ENCODE measurements at places on chromosomes 16 and 17.
A peak's percentile ranks its signal among the peaks of the same experiment; 100 is the strongest.

GRCh38 chr16:15993946-15994665, 44.7 kb downstream of the ABCC1 start:
- no peak for DNase-seq

GRCh38 chr16:25126820-25127232, 15.3 kb downstream of the LCMT1 start:
- no peak for DNase-seq

- DNase-seq, result peak; percentile 29
Measured at GRCh38 chr17:27336184-27336583, 42.3 kb downstream of the WSB1 start.

DNA sequence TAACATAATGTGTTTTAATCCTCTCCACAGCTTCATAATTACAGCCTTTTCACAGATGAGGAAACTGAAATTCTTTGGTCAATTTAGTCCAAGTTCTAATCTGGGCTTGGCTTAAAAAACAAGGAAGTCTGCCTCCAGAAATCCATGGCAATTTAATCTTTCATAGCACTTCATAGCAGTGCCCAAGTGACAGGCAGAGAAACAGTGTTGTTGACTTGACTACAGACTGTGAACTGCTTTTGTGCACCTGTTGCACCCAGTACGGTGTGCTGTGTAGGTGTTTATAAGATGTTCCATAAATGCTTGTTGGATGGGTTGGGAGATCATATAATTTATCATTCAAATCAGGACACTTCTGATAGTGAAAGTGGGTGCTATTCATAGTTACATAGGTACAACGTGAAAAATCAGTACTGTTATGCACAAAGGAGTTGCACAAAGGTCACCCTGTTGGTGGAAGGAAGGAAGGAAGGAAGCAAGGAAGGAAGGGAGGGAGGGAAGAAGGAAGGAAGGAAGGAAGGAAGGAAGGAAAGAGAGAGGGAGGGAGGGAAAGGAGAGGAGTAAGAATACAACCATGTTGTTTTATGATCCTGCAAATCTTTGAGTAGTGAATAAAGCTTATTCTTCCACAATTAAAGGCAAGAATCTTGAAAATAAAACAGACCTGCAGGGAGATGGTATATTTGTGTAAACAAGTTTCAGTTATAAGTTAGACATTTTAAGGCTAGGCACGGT, 56.5 kb upstream of the HLF start:
- no peak for DNase-seq

- DNase-seq, result no peak
Measured at GRCh38 chr17:79836510-79836971, 2.7 kb downstream of the CBX4 start.

DNA sequence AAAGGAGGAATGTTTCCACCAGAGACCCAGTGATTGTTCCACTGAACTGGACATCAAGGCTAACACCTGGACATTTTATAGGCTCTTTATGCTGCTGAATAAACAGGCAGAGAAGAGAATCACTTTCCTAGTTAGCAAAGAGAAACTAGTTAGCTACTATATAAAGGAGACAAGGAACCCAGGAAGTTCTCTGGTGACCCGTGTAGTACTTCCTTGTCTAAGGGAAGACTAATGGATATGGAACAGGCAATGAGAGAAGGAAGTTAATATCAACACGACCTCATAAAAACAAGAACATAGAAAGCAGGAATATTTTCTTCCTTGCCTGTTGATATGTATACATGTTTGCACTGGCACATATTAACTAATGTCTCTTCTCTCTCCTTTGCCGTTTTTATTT, 30.8 kb upstream of the RPL38 start:
- no peak for DNase-seq

DNA sequence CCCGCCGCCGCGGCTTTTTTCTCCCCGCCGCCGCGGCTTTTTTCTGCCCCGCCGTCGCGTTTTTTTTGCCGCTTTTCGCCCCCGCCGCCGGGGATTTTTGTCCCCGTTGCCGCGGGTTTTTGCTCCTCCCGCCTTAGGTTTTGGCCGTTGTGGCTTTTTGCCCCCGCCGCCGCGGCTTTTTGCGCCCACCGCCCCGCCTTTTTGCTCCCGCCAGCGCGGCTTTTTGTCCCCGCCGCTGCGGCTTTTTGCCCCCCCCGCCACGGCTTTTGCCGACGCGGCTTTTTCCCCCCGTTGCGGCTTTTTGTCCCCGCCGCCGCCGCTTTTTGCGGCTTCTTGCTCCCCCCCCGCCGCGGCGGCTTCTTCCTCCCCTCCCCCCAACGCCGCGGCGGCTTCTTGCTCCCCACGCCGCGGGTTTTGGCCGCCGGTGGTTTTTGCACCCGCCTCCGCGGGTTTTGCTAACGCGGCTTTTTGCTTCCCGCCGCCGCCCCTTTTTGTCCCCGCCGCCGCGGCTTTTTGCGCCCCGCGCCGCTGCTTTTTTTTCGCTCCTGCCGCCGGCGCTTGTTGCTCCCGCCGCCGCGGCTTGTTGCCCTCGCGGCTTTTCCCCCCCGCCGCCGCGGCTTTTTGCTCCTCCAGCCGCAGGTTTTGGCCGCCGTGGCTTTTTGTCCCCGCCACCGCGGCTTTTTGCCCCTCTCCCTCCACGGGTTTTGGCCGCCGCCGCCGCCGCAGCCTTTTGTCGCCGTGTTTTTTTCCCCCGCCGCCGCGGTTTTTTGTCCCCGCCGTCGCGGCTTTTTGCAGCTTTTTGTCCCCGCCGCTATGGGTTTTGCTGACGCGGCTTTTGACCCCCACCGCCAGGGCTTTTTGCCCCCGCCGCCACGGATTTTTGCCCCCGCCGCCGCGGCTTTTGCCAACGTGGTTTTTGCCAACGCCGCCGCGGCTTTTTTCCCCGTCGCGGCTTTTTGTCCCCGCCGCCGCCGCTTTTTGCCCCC, 150.3 kb downstream of the KCNJ18 start:
- no peak for DNase-seq

- DNase-seq, result peak; percentile 51
Measured at GRCh38 chr16:85446951-85447692, 166.0 kb upstream of the GSE1 start.

- no peak for DNase-seq
Measured at GRCh38 chr16:29873319-29873718, 10.3 kb upstream of the CDIPT start.

DNA sequence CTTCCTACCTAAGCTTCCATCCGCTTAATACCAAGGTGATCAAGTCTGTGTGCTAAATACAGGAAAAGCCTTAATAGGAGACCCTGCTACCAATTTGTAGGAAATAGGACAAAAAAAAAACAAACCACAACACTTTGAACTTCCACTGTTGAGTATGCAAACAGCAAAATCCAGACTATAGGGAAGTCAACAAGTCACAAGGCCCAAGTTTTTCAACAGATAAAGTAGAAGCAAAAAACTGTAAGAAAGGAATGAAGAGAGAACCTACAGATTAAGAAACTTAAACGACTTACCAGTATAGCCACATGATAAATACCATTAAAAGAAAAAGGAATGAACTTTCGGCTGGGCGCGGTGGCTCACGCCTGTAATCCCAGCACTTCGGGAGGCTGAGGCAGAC, 7.4 kb downstream of the USP22 start:
- DNase-seq, result no peak

DNA sequence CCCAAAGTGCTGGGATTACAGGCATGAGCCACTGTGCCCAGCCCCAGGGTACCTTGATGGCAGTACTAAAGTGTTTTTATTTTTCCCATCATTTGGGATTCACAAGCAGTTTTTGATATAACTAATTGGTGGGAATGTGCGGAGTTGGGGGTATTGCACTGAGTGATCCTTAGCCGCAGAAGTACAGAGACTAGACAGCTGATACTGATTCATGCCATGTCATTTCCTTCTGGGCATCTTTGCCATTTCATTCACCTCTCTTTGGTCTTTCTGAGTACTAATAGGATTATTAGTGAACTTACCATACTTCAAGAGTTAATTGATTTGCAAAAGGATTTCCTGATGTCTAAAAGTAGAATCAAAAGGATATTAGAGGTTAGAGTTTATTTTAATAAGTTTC, 9.7 kb downstream of the NMT1 start:
- DNase-seq, result no peak

GRCh38 chr17:48429156-48429555, 858 bp downstream of the SKAP1 start:
- DNase-seq, result peak; percentile 24

- DNase-seq, result no peak
Measured at GRCh38 chr16:82936941-82937551, 310.3 kb downstream of the CDH13 start.

GRCh38 chr16:64910356-64910755, 211.5 kb downstream of the CDH11 start:
- DNase-seq, result no peak

DNA sequence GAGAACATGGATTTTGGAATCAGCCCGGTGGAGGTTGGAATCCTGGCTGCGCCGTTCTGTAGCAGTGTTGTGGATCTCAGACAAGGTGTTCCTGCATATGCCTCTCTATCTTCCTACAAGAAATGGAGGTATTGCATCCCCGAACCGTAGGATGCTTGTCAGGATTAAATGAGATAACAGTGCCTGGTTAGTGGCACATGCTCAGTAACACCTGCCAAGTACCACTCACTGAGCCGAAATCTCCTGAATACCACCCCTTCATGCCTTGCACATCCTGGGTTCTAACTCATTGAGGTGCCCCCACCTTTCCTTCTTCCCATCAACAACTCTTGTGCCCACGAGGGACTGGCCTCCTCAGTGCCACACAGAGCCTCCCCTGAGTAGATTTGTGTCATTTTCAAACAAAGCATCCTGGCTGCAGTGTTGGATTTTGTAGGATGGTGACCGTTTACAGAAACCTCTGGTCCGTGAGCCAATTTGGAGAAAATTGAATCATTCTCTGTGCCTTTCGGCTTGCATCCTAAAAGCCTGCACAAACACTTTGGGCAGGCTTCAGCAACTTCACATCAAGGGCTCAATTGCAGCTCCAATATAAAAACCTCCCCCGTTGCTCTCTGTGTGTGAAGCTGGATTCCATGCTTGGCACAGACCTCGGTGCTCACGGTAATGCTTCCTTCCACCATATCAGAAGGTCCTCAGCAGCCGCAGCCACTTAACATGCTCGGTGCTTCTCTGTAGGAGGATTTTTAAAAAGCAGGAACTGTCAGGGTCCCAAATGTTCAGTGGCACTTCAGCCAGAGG, 84.2 kb downstream of the WWOX start:
- DNase-seq, result no peak

DNA sequence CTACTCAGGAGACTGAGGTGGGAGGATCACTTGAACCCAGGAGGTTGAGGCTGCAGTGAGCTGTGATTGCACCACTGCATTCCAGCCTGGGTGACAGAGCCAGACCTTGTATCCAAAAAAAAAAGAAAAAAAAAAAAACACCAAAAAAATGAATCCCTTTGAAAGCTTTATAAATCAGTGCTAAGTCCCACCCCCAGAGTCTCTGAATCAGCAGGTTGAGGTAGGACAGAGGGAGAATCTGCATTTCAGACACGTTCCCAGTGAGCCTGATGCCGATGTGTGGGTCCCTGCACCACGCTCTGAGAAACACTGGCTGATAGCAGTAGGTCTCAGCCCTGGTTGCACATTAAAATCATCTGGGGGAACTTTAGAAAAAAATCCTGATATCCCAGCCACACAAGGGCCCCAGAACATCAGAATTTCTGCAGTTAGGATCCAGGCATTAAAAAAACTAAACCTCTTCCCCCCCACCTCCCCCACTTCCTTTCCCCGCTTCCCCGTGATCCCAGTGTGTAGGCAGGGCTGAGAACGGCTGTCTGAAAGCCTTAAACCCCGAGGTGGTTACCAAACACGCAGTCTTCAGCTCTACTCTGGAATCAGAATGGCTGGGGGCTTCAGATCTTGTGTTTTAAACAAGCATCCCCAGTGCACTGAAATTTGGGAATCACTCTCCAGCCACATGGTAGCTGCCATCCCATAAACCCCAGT, 27.3 kb upstream of the GPRC5B start:
- DNase-seq, result no peak

DNA sequence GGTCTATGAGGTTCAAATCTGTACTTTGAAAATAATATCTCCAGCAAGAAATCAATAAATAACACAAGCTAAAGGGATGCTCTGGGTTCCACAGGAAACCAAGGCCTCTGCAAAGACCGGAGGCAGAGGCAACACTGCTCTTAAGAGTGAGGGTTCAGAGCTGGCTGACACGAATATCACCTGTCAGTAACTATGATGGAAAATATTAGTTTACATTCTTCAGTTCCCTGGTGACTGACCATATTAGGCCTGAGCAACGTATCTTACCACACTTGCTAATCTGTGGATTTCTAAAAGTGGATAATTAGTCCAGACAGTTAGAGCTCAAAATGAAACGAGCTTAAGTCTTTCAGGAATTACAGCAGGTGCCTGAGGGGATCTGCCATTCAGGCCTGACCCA, 459.3 kb downstream of the HS3ST3B1 start:
- no peak for DNase-seq

- DNase-seq, result peak; percentile 32
Measured at GRCh38 chr16:84595052-84595481, 22.8 kb downstream of the COTL1 start.

DNA sequence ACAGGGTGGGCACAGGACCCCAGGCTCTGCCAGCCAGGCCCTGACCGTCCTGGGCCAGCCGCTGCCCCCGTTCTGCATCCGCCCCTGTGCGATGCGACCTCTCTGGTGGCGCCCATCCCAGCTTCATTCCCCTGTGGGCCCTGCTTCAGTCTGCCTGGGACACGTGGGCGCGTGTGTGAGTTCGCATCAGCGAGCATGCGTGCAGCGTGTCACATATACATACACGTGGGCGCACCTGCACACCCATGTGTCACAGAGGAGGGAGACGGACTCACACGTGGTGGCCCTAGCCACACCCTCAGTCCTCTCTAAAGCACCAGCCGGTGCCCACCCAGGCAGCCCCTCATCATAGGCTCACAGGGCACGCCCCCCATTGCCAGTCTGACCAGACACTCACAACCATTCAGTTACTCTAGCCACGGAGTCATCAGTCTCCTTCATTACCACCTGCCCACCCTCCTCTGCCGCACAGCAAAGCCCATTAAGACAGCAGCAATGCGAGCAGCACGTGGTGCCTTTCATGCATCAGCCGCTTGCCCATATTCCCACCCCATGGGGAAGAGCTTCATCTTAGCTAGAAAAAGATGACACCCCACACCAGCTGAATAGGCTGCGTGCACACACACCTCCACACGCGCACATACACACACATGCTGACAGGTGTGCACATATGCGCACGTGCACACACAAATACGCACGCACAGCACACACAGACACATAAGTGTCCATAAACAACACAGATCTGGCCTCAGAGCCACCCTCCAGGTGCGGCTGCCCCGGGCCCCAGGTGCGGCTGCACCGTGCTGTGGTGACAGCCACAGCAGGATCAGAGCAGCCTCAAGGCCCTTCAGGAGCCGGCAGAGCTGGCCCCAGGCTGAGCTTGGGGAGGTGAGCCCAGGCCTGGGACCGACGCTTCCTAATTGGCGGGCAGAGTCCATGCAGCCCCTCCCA, 9.5 kb upstream of the CDH15 start:
- no peak for DNase-seq

GRCh38 chr17:37047631-37048104, 98.9 kb downstream of the AATF start:
- DNase-seq, result peak; percentile 72

DNA sequence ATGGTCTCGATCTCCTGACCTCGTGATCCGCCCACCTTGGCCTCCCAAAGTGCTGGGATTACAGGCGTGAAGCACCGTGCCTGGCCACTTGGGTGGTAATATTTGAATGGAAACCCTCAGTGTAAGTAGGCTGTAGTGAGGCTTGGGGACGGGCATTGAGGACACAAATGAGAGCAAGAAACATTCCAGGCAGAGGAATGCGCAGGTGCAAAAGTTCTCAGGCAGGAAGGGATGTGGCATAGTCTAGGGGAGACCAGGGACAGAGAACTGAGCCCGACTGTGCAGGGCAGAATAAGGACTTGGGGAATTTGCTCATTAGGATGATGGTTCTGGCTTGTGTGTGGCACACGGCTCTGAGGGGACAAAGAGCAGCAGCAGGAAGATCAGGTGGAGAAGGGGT, 54.8 kb downstream of the GRB2 start:
- DNase-seq, result no peak

- no peak for DNase-seq
Measured at GRCh38 chr16:7820816-7821215, 488.2 kb downstream of the RBFOX1 start.
